ENCODE measurements at places on chromosomes 6 and 20.

DNA sequence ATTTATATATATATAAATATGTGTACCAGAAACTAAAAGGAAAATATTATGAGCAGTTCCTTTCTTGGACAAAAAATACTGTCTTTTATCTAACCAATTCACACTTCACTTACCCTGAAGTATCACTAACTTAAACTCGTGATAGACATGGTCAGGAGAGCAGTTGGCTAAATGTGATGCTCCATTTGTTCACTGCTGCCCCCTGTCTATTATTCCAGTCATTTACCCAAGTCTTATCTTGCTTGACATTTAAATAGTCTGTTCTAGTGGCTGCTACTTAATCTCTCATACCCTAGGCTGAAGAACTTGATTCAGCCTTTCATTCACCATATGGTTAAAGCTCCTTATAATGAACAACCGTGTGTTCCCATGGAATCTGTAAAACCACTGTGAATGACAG, 789.6 kb upstream of the EYS start:
- DNase-seq, result no peak

DNA sequence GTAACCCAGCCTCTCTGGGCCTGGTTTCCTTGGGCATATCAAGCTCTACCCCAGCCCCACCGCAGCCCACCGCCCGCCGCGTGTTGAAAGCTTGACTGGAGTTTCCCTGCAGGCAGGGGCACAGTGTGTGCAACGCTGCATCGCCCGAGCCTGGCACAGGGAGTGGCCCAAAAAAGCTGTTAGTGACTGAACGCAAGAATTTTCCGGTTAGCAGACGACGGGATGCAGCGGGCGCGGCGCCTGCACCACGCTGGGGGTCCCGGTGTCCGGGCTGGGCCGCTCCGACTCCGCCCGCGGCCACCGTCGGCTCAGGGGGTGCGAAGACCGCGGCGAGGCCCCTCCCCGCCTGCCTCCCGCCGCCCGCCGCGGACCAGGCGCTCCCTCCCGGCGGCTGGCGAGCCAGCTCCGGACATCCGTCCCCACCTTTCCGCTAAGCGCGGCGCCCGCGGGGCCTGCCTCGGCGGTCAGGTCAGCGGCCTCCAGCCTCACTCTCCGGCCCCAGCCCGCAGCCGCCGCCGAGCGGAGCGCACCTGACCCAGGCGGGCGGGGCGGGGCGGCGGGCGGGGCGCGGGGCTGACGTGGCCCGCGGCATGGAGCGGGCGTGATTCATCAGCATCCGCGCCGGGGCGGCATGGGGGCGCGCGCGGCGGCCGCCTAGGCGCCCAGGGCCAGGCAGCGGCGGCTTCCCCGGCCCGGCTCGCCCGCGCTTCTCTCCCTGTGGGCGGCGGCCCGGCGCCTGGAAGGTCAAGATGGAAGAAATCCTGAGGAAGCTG, at the start of gene ARFGEF3:
ARFGEF3 (plus strand) TSS at position 602 of the 773 bp plus-strand sequence; CDS start at position 750, 148 bp downstream.
- DNase-seq, result peak; percentile 68

- no peak for DNase-seq
Measured at GRCh38 chr6:6612308-6612707, 23.8 kb downstream of the LY86 start.

DNA sequence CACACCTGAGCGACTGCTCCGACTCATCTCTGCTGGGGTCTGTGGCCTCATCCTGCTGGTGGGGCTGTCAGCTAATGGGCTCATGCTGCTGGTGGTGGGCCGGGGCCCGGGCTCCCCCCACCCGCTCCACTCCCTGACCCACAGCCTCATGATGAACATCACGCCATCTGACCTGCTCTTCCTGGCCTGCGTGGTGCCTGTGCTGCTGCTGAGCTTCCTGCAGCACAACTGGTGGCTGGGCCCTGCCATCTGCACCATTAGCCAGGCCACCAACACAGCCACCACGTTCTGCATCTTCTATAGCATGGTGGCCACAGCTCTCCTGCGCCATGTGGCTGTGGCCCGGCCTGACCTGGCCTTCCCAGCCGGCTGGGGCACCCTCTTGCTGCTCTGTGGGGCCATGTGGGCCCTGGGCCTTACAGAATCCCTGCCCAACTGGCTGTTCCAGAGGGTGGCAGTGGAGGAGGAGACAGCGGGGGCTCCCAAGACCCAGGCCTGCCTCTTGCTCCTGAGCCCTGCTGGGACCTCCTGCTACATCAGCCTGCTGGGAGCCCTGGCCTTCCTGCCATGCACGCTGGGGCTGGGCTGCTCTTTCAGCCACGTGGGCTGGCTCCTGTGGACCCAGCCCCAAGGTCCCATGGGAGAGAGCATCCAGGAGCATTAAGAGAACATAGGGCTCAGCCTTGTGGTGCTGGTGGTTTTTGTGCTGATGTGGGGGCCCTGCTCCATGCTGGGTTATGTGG, 39.6 kb downstream of the RAB44 start:
- no peak for DNase-seq

GRCh38 chr6:129679758-129680157, 30.2 kb downstream of the ARHGAP18 start:
- DNase-seq, result no peak

- no peak for DNase-seq
Measured at GRCh38 chr20:44080064-44080463, 106.9 kb downstream of the JPH2 start.

- no peak for DNase-seq
Measured at GRCh38 chr20:61025536-61025935, 226.5 kb upstream of the CDH4 start.

- no peak for DNase-seq
Measured at GRCh38 chr6:49264909-49265308, 198.1 kb downstream of the MMUT start.

GRCh38 chr20:24733416-24733815, 215.7 kb upstream of the CST7 start:
- no peak for DNase-seq

GRCh38 chr6:111870051-111870741, 3.1 kb downstream of the FYN start:
- no peak for DNase-seq

- DNase-seq, result no peak
Measured at GRCh38 chr6:131858765-131859415, 51.1 kb downstream of the ENPP1 start.

Data from stimulated activated CD4-positive, alpha-beta T cell treated with anti-CD3 and anti-CD28 coated beads, Interleukin-4, amount 100 ng/mL, for 4 hours (primary cell).